ENCODE measurements at places on chromosomes 13 and 19.
A peak's percentile ranks its signal among the peaks of the same experiment; 100 is the strongest.

DNA sequence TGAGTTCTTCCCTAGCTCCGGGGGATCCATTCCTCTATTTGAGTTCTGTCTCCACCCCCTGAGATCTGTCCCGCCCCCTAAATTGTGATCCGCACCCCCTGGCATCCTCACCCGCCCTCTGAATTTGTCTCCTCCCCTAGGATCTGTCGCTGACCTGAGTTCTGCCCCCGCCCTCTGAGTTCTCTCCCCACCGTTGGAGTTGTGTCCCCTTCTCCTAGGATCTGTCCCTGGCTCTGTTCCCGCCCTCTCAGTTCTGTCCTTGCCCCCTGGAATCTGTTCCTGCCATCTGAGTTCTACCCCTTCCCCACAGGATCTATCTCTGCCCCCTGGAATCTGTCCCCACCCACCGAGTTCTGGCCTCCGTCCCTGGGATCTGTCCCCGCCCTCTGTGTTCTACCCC is 1.0 kb upstream of the SLC17A7 start:
- peak; percentile 33 for DNase-seq

GRCh38 chr13:70408865-70409264 is 300.6 kb upstream of the KLHL1 start:
- DNase-seq = no peak

- DNase-seq = peak; percentile 8
Observed at GRCh38 chr13:73060251-73061160, 1.7 kb downstream of the KLF5 start.

DNA sequence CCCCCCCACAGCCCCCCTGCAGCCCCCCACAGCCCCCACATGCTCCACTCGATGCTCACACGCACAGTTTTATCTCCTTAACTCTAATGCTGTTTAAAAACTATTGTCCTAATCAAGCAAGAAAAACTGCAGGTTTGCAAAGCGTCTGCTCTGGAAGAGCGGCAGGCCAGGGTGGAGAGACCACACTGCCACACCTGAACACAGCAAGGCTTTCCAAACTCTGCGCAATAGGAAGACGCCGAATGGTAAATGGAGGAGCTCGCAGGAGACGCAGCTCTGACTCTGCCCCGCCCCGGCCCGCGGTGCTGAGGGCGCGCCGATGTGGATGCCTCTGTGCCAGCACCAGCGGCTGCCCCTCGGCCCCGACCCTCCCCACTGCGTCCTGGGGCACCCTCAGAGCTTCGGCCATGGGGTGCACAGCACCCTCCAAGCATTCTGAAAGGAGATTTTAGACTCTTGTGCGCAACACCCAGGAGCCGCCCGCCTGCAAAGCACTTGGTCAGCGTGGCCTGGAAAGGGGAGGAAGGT is 32.4 kb downstream of the RASA3 start:
- no peak for DNase-seq

DNA sequence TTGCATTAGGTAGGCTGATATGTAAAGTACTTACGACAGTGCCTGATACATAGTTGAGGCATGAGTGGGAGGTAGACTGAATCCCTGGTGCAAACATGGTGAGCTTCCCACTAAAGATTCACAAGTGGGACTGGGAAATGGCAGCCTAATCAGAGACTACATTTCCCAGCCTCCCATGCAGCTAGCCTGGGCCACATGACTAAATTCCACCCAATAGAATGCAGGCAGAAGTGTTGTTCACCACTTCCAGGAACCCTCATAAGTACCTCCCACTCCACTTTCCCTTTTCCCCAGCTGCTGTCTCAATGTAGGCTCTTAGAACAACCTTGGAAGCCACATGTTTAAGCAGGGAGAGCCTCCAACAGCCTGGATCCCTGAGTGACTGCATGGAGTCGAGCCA is 104.9 kb downstream of the CACNA1A start:
- peak; percentile 7 for DNase-seq

- DNase-seq = no peak
Observed at GRCh38 chr13:67122251-67122650, 107.9 kb downstream of the PCDH9 start.

GRCh38 chr13:48574041-48574796 is 41.3 kb upstream of the RCBTB2 start:
- DNase-seq = no peak

DNA sequence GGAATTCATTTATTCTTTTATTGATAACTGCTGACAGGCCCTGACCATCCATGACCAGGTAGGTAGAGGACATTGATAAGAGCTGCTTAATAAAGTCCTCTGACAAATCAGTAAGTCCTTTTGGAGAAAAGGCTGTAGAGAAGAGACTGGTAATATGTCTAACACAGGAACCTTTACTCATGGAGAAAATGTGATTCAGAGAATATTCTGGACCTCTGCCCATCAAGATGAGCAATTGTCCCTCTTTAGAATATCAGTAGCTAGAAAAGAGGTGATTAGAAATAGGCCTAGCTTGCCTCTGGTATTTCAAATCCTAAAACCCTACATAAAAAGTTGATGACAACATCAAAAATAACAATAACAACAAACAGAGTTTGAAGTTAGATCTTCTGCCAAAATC is 642.3 kb downstream of the TBC1D4 start:
- DNase-seq = no peak

DNA sequence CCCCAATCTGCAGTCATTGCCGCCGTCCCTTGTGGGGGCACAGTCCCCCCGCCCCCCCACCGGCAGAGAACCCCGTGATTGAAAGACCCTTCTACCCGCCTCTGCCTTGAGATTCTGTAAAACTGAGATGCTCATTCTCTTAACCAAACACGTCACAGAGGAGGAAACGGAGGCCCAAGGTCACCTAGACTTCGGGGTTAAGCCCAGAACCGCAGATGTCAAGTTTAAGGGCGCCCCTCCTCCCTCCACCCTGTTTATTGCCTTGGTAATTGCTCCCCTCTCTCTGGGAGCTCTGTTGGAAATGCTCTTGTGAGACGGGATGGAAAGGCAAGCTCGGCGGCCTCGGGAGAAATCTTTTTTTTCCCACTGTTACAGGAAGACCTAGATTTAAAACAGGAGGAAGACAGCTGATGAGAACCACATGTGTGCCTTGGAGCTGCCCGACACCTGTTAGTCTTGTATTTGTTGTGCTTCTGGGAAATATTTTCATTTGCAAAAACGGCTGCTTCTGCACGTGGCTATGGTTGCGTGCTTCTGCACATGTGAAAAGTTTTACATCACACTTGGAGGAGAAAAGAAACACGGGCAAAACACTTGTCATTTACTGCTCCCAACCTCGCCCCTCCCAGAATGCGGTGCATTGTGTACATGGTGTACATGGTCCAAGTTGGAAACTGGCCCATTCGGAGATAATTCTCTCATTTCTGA is 1.1 kb upstream of the MED26 start:
- peak; percentile 41 for DNase-seq

DNA sequence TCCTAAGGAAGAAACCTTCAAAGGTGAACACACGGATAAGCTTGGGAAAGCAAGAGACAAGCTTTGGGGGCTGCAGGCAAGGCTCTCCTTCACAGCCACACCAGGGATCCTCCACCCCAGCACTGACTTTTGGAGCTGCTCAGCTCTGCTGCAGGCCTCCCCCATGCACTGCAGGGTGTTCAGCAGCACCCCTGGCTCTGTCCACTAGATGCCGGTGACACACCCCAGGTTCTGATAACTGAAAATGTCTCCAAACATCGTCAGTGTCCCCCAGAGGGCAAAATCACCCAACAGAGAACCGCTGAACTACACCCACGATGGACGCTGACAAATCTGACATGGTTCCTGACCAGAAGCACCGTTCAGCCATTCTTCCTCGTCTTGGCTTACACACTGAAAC is 90.5 kb downstream of the STK24 start:
- no peak for DNase-seq

DNA sequence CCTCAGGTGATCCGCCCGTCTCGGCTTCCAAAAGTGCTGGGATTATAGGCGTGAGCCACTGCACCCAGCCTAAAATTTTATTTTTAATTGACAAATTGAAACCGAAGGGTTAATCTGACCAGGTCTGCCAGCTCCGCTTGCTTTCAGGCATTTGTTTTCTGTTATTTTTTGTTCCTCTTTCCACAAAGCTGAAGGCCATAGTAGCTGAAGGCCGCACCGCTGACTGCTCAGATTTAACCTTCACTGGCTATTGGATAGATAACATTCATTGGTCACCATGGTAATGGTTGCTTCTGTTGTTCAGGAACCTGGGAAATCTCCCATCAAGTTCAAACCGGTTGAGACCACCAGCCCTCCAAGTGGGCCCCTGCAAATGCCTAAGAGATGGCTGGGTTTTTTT is 124.5 kb upstream of the USP29 start:
- no peak for DNase-seq

- DNase-seq = peak; percentile 61
Observed at GRCh38 chr13:32443111-32443510, 15.2 kb upstream of the N4BP2L1 start.

Measured in activated naive CD4-positive, alpha-beta T cell treated with anti-CD3 and anti-CD28 coated beads for 36 hours (primary cell).